Right lobe of liver (tissue), 6 donors: ENCODE measurements at places on chromosomes 7 and 10. TPM values are rescaled to one million over a fixed set of nuclear protein-coding genes. Genes with fewer than 3 reads are reported as not detected.

The NUTM2E gene
- not detected for total RNA-seq

DNA sequence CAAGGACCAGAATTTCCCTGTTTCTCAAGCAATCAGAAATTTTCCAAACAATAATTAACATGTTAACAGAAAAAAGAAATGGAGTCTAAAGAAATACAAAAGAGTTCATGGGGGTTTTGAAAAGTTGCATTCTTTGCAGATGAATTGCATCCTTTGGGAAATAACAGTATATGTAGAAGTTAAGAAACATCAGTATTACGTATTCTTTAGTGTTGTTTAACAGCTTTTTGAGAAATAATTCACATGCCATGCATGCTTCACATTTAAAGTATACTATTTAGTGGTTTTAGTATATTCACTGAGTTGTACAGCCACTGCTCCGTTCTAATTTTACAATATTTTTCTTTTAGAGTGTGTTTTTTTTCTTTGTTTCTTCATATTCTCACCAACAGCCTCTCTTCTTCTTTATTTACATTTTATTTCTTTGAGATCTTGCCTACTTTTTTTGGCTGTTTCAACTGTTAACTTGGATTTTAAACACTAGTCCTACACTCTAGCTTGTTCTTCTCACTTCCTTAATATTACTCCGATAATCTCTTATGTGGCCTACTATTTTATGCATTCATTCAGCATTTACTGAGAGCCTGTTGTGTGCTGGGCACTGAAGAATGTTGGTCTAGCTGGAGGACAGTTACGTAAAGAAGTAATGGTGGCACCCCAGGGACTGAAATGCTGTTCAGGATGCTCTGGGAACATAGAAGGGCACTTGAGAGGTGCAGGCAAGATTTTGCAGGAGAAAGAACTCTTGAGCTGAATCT is 330.1 kb downstream of the EXOC4 start:
- H3K27me3 ChIP-seq = no peaks in the 10 kb centered on the region
- H3K27ac ChIP-seq = no peak overlapping the region
- no peaks in the 10 kb centered on the region for H3K4me1 ChIP-seq
- H3K36me3 ChIP-seq = no peaks in the 10 kb centered on the region
- no peak overlapping the region for H3K4me3 ChIP-seq

DNA sequence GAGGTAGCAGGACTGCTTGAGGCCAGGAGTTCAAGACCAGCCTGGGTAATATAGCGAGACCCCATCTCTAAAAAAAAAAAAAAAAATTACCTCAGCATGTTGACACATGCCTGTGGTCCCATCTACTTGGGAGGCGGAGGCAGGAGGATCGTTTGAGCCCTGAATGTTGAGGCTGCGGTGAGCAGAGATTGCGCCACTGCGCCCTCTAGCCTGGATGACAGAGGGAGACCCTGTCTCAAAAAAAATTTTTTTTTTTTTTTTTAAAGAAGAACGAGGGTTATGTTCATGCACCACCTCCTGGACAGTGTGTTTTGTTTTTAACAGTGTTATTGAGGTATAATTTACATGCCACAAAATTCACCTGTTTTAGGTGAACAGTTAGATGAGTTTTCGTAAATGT is 51.1 kb upstream of the SEPHS1 start:
- H3K27me3 ChIP-seq = no peaks in the 10 kb centered on the region
- H3K36me3 ChIP-seq = no peaks in the 10 kb centered on the region

The CLDN4 gene
- total RNA-seq = 3.9 TPM

GRCh38 chr10:54691331-54691730 is 109.7 kb downstream of the PCDH15 start:
- no peak for DNase-seq
- no peaks in the 10 kb centered on the region for H3K4me1 ChIP-seq
- H3K4me3 ChIP-seq = no peak overlapping the region
- H3K27me3 ChIP-seq = no peaks in the 10 kb centered on the region
